ENCODE measurements at places on chromosomes 12 and 14.

GRCh38 chr12:125696054-125696453 is 630.8 kb downstream of the AACS start:
- DNase-seq = no peak

DNA sequence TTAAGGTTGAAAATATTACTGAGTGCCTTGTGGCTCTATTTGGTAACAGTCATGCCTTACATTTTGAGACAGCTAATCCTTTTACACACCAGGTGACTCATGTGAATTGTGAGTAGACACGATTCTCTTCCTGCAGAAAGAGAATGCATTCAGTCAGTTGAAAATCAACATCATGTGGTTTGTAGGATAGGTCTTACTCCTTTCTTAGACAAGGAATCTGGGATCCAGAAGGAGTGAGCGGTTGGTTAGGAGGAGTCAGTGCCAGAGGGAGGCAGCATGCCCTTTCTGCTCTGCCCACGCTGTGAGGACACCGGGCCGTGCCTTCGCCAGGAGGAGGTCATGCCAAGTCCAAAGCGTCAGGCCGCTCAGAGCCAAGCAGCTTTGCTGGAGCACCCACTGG is 47.6 kb downstream of the TRAF3 start:
- no peak for DNase-seq

- DNase-seq = no peak
Observed at GRCh38 chr14:74368441-74368840, 20.2 kb downstream of the VRTN start.

GRCh38 chr14:91171291-91171690 is 57.4 kb downstream of the DGLUCY start:
- no peak for DNase-seq

- no peak for DNase-seq
Observed at GRCh38 chr14:30808576-30808975, 65.8 kb upstream of the COCH start.

- no peak for DNase-seq
Observed at GRCh38 chr12:69703146-69703642, 4.1 kb upstream of the BEST3 start.
